ENCODE measurements at places on chromosomes 12 and 14.

DNA sequence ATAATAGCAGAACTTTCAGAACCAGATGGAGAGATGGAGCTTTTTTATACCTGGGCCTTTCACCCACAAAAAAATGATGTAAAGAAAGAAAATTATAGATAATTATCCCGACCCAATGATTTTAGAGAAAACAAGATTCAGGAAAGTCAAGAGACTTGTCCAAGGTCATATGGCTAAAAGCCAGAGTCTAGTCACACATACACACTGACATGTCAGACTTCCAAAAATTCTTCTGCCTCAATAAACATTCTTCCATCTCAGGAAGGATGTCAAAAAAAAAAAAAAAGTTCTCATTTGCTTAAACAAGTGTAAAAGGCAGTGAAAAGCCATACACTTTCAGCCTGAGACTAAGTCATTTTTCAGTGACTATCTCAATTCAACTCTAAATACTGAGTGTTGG lies 116.0 kb downstream of the PRICKLE1 start:
- no peak for DNase-seq

GRCh38 chr14:70624972-70625371 lies 16.7 kb upstream of the TTC9 start:
- DNase-seq = no peak

GRCh38 chr14:94929354-94929753 lies 159.4 kb upstream of the GSC start:
- DNase-seq = no peak

- no peak for DNase-seq
Observed at GRCh38 chr12:66495709-66496108, 183.2 kb downstream of the GRIP1 start.

DNA sequence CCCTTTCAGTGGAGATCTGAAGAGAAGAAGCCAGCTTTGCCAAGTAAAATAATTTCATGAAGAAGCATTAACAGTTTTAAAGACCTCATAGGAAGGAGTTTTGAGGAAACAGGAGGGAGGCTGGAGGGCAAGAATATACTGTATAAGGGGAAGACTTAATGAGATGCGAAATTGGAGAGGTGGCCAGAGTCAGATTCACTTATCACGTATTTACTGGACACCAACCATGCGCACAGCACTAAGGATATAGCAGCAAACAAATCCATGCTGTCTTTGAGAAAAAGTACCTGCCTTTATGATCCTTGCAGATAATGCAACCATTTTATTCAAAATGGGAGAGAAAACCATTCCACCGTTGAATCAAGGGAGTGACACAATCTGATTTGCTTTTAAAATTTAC lies 100.3 kb downstream of the ERC1 start:
- no peak for DNase-seq

DNA sequence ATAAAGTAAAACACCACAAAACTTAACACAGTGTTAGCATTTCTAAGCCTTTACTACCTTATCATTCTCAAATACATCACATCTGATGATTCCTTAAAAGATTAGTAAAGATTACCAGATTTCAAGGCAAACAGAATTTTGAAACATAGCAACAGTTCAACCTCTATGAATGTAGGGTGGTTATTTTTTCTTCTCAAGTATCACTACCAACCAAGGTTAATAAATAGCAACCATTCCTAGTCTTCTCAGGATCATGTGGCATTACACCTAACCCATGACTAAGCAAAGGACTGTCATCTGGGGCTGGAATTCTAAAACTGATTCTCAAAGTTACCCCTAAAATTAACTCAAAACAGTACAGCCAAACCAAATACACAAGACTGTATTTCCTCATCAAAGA lies 39.4 kb upstream of the CSRNP2 start:
- DNase-seq = no peak

- no peak for DNase-seq
Observed at GRCh38 chr14:34052658-34053014, 101.8 kb upstream of the EGLN3 start.

- no peak for DNase-seq
Observed at GRCh38 chr14:96112032-96112431, 72.9 kb downstream of the C14orf132 start.

DNA sequence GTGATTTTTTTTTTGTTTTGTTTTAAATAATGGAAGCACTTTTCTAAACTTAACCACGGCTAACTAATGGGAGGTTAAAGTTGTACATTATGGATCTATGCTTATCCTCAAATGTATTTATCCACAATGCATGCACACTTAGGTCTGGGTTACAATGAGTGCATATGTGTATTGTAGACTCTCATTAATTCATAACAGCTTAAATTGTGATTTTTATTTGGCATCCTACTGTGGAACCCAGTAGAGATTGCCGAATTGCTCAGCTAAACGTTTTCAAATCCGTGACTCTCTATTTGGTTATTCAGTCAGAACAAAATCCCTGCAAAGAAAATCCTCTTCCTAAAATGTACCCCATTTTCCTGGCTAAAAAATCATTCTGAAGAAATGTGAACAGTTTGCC lies 244.0 kb downstream of the SLC25A21 start:
- no peak for DNase-seq

DNA sequence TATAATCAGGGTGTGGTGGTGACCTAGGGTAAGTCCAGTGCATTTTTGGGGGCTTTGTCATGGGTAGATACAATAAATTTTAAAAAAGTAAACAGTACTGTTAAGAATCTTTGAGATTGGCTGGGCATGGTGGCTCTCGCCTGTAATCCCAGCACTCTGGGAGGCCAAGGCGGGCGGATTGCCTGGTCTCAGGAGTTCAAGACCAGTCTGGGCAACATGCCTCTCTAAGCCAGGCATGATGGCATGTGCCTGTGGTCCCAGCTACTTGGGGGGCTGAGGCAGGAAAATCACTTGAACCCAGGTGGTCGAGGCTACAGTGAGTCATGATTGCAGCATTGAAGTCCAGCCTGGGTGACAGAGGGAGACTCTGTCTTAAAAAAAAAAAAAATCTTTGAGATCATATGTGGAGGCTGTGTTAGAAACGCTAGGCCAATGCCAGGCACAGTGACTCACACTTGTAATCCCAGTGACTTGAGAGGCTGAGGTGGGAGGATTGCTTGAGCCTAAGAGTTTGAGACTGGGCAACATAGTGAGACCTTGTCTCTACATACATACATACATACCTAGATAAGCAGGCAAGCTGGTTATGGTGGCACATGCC lies 67.7 kb downstream of the PRKCH start:
- no peak for DNase-seq

GRCh38 chr12:24596768-24597388 lies 352.0 kb downstream of the BCAT1 start:
- no peak for DNase-seq

DNA sequence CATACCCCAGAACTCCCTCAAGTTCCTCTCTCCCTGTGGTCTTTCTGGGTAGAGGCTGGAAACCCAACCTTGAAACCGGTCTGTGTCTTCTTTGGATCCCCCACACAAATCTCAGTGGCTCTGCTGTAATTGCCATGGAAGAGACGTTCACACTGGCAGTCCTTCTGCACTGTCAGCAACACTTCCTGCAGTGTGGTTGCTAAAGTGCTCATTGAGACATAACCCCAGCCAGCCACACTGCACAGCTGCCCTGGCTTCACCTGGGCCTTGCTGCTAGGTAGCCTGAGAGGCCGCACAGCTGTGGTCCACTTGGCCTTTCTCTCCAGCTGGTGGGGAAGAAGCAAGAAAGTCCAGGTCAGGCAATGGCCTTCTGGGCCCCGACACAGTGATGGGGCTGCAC lies 2.4 kb downstream of the GZMH start:
- DNase-seq = no peak

DNA sequence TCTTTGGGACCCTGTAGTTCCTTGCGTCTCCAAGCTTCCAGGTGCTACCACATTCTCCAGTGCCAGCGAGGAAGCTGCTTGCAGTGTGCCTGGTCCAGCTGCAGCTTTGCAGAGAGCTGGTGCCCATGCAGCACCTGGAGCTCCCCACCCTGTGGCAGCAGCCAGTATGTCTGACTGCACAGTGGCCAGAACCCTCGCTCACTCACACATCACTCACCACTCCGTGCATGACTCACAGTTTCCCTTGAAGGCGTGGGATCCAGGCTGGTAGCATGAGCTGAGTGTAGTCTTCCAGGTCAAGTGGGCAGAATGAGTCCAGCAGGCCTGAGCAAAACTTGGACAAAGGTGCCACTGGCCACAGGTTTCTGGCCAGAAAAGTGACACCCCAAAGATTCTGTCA lies 33.6 kb downstream of the SDR9C7 start:
- no peak for DNase-seq

DNA sequence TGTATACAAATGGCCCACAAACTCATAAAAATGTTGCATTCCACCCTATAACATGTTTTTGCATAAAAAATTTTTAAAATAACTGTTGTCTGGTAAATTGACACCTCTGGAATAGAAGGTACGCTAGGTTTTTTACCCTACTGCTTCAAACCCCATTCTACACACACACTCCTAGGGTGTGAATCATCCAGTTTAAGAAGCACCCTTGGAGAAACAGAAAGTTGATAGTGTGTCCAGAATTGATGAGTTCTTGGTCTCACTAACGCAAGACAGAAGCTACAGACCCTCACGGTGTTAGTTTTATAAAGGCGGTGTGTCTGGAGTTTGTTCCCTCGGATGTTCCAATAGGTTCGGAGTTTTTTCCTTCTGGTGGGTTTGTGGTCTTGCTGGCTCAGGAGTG lies 158.5 kb downstream of the KLRB1 start:
- no peak for DNase-seq

GRCh38 chr12:8081251-8081920 lies 688 bp upstream of the NECAP1 start:
- DNase-seq = no peak

DNA sequence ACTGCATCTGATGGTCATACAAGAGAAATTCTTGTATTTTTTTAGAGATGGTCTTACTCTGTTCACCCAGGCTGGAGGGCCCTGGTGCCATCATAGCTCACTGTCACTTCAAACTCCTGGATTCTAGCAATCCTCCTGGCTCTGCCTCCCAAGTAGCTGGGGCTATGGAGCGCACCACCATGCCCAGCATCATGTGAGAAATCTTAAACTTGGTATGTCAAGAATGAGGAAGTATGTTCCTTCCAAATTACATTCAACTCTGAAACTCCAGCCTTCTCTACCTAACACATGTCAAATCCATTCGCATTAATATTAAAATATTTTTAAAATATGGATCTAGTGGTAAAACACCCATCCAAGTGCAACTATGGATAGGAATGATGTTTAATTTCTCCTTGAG lies 27.5 kb upstream of the CDKN3 start:
- no peak for DNase-seq

DNA sequence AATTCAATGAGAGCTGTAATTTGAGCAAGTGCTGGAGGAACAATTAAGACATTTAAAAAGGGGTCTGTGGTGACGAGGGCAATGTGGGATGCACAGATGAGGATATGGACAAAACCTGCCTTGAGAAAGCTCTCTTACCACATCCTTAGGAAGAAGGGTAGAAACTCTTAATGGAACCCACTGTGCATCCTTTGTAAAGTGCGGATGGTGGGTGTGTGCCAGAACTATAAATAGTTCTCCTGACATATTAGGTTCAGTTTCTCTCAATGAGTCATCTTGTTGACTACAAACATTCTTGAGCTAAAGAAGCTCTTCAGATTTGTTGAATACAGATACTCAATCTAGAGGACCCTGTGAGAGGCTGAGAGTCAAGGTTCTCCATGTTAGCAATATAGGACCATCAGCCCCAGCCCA lies 106.1 kb upstream of the ANO4 start:
- DNase-seq = no peak

DNA sequence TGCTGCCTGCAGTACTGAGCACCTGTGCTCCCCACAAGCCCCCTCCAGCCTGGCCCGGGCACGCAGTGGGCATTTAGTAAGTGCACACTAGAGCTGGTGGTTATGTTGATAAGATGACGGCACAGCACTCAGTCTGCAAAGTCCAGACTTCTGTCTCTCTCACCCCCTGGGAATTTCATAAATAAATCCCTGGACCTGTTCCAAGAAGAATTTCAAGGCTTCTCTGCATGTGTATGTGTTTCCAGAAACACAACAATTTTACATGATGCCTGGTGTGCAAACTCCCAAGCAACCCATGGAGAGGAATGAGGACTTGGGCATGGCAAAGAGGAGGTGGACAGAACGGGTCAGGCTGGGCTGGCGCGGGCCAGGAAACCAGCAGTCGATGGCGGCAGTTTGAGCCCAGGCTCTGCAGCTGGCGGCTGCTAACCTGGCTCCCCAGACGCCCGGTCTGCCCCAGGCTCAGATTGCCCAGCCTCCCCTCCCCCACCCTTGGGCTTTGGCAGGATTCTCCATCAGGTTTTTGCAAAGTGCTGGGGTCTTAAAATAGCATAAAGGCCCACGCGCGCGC lies 10.4 kb upstream of the ACVR1B start:
- DNase-seq = no peak

- DNase-seq = no peak
Observed at GRCh38 chr12:64876388-64877071, 52.1 kb downstream of the TBC1D30 start.
